ENCODE measurements at places on chromosomes 5 and 9.

GRCh38 chr9:127793093-127793708 lies 7.4 kb downstream of the CDK9 start:
- no peak for DNase-seq

DNA sequence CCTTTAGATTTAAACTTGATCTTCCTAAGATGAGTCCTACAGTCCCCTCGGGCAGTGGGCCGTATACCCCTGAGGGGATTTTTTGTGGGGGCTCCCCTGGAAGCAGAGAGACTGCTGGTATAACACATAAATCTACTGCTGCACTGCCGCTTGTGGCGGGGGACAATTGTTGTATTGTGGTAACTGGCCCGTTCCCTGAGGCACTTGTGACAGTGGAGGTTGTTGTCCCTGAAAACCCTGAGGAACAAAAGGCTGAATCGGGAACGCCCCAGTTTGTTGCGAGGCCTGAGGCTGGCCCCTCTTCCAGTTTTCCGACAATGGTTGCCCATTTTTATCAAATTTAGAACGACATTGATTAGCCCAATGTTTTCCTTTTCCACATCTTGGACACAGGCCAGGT lies 4.7 kb upstream of the TMEM141 start:
- DNase-seq: peak; percentile 57

- no peak for DNase-seq
Measured at GRCh38 chr9:106761493-106761892, 101.5 kb upstream of the ZNF462 start.

DNA sequence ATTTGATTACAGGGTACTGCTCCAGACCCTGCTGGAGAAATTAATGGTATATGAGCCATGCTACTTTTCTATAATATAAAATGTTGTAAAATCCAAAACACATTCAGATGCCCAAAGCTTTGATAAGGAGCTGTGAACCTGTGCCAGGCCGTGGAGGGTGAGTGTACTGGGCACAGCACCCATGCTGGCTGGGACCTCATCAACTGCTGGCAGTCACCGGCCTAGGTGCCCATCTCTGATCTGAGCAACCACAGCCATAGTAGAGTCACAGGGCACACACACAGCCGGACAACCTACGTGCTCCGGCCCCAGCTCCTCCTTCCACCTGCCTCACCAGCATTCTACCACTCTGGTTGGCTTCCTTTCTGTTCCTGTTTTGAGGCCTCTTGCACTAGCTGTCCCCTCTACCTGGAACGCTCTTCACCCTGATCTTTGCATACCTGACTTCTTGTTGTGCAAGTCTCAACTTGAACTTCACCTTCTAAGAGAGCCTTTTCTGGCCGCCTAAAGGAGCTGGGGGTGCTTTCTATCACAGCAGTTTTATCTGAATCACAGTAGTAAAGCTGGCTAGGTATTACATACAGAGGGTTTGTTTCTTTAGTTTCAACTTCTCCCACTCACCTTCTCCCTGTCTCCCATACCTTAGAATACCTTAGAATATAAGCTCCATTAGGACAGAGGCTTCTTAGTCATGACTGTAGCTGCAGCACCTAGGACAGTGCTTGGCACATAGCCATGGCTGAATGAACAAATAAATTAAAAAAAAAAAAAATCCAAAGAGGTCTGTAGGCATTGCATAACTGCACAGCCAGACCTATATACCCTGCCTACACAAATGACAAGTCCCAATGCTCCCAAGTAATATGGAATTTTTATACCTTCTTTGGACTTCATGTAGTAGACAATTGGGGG lies 51.7 kb downstream of the MED27 start:
- DNase-seq: no peak

- DNase-seq: no peak
Measured at GRCh38 chr9:89138463-89139390, 39.9 kb downstream of the SHC3 start.

DNA sequence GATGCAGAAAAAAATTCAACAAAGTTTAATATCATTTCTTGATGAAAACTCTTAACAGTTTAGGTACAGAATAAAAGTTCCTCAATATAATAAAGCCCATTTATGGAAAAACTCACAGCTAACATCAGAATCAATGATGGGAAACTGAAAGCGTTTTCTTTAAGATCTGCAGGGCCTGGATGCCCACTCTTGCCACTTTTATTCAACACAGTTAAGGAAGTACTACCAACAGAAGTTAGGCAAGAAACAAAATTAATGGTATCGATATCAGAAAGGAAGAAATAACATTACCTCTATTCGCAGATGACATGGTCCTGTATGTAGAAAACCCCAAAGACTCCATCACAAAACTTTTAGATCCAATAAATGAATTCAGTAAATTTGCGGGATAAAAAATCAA lies 542.4 kb upstream of the RGMB start:
- DNase-seq: no peak

DNA sequence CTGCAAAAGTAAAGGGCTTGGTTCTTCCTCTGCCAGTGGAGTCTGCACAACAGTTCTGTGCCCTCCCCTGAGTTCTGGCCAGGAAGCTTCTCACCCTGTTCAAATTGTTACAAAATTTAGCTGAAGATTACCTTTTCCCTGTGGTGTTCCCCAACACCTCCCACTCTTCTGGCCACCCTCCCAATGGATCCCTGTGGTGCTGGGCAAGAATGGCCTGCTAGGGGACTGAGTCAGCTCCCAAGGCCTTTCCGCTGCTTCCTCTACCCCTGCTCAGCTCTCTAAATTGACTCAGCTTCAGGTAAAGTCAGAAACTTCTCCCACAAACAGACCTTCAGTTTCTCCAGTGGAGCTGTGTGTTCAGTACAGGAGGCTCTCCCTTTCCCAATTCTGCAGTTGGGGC lies 186.0 kb downstream of the NR2F1-AS1 start:
- no peak for DNase-seq

DNA sequence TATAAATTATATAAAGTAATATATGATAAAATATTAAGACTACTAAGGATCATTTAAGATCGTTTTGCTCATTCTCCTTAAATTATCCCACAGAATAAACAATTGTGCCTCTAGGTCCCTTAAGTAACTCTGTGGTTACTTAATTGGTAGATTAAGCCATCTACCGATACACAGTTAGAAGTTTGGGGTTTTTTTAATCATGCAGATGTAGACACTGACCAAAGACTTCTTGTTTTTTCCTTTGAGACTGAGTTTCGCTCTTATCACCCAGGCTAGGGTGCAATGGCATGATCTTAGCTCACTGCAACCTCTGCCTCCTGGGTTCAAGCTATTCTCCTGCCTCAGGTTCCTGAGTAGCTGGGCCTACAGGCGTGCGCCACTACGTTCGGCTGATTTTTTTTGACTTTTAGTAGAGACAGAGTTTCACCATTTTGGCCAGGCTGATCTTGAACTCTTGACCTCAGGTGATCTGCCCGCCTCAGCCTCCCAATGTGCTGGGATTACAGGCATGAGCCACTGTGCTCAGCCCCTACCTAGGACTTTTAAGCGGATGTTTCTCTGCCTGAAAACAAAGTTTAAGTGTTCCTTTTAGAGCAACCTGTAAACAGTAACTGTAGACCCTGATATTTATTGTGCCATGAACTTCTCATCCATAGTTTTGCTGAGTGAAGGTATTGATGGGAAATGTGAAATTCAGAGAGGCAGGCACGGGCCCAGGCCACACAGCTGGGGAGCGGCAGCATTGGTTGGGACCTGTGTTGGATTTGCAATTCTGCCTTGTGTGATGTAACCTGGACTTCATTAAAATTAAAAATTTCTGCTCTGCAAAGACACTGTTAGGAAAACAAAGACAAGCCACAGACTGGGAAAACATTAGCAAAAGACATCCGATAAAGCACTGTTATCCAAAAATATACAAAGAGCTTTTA lies 11.6 kb downstream of the CEL start:
- no peak for DNase-seq

- no peak for DNase-seq
Measured at GRCh38 chr5:10637944-10638343, 74.1 kb downstream of the ANKRD33B start.

- peak; percentile 31 for DNase-seq
Measured at GRCh38 chr5:127305493-127305892, 14.9 kb downstream of the MEGF10 start.

- DNase-seq: no peak
Measured at GRCh38 chr5:174218162-174218561, 172.7 kb downstream of the NSG2 start.

- DNase-seq: no peak
Measured at GRCh38 chr9:26319859-26320258, 572.7 kb downstream of the CAAP1 start.

DNA sequence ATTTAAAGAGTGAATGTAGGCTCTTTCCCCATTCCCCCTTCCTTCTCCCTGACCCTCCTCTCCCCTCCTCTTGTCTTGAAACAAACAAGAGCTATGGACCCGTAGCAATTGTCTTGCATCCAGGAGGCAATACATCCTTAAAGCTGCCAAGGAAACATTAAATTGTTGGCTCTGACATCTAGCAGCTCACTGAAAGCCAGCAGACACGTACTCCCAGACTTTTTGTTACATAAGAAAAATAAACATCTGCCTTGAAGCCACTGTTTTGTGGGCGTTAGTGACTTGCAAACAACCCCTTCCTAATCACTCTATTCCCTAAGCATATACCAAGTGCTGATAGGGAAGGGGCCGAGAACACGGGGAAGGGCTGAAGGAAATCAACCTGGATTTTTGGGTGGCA lies 8.6 kb downstream of the SLC45A2 start:
- no peak for DNase-seq

DNA sequence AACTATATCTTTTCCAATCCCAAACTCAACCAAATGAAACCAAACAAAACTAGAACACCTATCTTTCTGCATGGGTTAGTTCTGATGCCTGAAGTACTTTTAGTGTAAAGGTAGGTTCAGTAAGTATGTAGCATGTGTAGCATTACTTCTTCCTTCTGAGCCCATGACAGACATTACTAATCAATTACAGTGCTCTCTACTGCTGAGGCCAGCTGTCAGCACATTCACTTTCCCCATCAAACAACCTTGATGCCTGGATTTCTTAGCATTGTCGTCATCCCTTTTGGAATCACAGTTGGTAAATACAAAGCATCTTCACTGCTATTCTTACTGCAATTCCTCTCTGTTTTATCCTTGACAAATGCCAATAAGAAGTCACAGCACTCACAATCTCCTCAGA lies 103.2 kb downstream of the PTTG1 start:
- DNase-seq: no peak
